AG20443 (cell line): ENCODE measurements at places on chromosomes 11 and 22.
A peak's percentile ranks its signal among the peaks of the same experiment; 100 is the strongest.

GRCh38 chr11:132357811-132358572 lies 987.6 kb downstream of the NTM start:
- no peak for DNase-seq

DNA sequence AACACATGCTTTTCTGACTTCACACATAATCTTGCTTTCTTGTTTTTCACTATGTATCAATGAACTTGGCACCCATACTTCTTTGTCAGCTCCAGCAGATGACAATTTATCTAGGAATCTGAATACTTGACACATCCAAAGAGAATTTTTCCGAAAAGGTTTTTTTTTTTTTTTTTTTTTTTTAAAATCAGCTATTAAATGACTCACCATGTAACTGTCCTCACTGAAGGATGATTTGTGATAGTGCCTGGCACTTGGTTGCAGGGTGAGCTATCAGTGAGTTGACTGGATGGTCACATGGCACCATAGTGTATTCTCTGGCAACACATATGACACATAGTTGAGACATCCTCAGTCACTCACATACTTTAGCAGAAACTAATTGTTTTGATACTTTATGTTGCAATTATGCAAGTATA lies 133.4 kb upstream of the E2F8 start:
- DNase-seq: peak; percentile 88

- no peak for DNase-seq
These were observed 423 bp upstream of the RTN3 start for GRCh38 chr11:63680834-63681320.

DNA sequence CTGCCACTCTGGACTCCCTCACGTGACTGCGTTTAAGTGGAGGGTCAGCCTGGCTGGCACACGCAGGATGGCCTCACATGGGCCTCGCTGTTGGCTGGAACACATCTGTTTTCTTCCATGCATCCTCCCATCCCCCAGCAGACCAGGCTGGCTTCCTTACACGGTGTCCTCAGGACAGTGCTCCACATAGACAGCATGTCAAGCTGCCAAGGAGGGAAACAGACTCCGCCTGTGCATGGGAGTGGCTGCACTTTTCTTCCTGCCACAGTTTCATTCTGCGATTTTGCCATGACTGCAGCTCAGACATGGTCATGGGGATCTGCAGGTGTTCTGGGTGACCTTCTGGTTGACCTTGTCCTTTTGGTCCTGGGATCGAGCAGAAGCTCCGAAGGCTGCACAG lies 344.2 kb downstream of the SHANK2 start:
- DNase-seq: no peak

DNA sequence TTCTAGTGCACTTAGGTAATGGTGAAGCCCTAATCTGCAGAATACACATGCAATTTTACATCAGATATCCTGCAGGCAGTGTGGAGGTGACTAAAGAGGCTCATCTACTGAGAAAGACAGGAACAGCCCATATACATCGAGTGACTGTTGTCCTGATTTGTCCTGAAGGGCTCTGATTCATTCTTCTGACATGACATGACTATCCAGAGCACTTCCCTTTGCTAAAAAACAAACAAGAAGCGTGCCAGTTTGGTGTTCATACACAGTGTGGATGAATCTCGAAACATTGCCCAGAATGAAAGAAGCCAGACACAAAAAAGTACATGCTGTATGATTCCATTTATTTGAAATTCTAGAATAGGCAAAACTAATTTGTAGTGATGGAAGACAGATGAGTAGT lies 48.0 kb upstream of the AMPD3 start:
- no peak for DNase-seq

DNA sequence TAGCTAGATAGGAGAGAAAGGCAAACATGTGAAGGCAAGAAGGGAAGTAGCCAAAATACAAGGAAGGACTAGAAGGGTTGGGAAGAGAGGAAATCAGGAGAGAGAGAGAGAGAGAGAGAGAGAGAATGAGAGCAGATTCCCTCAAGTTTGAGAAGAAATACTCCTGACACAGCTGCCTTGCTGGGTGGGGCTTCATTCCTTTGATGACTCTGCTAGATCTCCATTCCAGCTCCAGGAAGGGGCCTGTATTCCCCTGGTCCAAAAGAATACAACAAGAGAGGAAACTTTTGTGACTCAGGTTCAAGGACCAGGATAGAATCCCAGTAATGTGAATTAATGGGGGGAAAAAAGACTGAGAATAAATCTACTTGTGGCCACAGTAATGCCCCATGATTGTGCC lies 62.9 kb upstream of the SPON1 start:
- no peak for DNase-seq

GRCh38 chr11:42555190-42555589 lies 756.6 kb upstream of the API5 start:
- DNase-seq: no peak

DNA sequence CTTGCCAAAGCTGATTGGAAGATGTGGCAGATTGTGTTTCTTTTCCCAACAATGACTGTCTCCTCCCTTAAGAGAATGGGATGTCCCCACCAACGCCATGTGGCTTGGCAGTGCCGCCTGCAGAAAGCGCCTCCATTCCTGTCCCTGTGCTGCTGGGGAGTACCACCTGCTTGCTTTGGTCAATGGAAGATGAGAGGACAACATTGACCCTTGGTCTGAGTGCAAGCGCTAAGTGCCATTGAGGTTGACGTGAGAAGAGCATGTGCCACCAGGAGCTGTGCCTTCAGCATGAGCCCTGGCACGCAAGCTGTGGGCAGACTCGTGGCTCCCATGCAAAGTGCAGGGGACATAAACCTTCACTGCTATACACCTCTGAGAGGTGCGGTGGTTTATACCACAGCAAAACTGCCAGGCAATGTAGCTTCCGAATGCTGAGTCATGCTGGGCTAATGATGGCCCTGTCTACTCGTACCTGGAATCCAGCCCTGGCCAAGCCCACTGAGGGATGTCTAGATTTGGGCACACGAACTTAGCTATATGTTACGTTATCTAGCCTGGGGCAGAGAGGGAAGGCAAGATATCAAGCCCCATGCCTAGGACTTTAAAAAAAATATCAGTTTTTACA lies 41.9 kb downstream of the MYEOV start:
- no peak for DNase-seq

DNA sequence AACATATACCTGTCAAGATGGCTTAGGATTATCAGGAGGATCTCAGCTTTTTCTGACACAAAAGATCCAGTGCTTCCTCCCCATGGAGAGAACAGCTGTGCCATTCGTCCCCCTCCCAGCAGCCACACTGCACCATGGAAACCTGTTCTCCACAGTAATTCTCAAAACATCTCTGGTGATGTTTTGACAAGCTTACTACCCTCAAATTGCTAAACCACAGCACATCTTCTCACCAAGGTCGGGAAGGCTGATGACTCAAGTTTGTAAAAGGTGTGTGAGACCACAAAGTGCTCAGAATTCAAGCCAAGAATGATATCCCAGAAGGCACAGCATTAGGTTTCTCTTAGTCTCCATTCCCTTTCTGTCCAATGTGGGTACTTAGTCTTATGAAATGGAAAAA lies 3.9 kb upstream of the RAB38 start:
- no peak for DNase-seq

- no peak for DNase-seq
These were observed 14.2 kb downstream of the LRP5 start for GRCh38 chr11:68326334-68327215.

- DNase-seq: no peak
These were observed 189.6 kb downstream of the DSCAML1 start for GRCh38 chr11:117607449-117607848.

DNA sequence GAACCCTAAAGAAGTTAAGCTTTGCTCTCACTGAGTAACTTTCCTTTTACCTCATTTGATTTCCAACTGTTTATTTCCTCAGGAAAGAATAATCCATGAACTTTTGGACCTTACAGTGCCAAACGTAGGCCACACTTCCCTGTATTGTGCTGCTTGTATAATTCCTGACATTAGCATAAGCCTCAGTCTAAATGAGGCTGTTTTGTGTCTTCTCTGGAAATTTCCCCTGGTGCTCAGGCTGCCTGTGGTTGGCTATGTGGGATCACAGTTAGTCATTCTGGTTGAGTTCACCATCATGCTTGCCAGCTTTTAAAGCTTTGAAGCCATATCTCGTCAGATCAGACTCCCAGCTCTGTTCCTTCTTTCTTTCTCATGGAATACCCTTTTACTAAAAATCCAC lies 107.0 kb downstream of the FAM76B start:
- peak; percentile 69 for DNase-seq

GRCh38 chr11:129223701-129224149 lies 31.6 kb upstream of the ARHGAP32 start:
- DNase-seq: peak; percentile 53
